ENCODE measurements at places on chromosomes 4 and X.

- no peak for DNase-seq
Observed at GRCh38 chrX:10512741-10513140, 107.6 kb downstream of the MID1 start.

DNA sequence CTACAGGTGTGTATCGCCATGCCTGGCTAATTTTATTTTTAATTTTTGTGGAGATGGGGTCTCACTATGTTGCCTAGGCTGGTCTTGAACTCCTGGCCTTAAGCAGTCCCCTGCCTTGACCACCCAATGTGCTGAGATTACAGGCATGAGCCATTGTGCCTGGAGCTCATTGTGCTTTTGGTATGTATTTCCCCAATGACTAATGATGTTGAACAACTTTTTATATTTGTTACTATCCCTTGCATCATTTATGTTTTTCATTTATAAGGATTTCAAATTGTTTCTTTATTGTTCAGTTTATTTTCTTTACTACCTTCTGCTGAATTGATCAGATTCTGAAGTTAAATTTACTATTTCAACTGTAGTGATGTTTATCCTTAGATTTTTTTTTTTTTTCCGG lies 199.7 kb downstream of the CEP135 start:
- DNase-seq, result no peak

- no peak for DNase-seq
Observed at GRCh38 chr4:152956650-152957436, 20.7 kb downstream of the FHDC1 start.

GRCh38 chr4:107854356-107855022 lies 29.8 kb downstream of the SGMS2 start:
- no peak for DNase-seq

- no peak for DNase-seq
Observed at GRCh38 chrX:115018944-115019343, 1.5 kb upstream of the IL13RA2 start.

- DNase-seq, result no peak
Observed at GRCh38 chr4:4867375-4868039, 8.0 kb downstream of the MSX1 start.

DNA sequence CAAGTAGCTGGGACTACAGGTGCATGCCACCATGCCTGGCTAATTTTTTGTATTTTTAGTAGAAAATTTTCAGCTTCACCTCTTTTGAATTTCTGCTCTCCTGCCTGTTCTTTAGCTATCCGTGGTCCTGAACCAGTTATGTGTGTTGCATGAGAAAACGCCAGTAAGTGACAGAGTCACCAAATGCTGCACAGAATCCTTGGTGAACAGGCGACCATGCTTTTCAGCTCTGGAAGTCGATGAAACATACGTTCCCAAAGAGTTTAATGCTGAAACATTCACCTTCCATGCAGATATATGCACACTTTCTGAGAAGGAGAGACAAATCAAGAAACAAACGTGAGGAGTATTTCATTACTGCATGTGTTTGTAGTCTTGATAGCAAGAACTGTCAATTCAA lies 13.9 kb downstream of the ALB start:
- DNase-seq, result no peak

DNA sequence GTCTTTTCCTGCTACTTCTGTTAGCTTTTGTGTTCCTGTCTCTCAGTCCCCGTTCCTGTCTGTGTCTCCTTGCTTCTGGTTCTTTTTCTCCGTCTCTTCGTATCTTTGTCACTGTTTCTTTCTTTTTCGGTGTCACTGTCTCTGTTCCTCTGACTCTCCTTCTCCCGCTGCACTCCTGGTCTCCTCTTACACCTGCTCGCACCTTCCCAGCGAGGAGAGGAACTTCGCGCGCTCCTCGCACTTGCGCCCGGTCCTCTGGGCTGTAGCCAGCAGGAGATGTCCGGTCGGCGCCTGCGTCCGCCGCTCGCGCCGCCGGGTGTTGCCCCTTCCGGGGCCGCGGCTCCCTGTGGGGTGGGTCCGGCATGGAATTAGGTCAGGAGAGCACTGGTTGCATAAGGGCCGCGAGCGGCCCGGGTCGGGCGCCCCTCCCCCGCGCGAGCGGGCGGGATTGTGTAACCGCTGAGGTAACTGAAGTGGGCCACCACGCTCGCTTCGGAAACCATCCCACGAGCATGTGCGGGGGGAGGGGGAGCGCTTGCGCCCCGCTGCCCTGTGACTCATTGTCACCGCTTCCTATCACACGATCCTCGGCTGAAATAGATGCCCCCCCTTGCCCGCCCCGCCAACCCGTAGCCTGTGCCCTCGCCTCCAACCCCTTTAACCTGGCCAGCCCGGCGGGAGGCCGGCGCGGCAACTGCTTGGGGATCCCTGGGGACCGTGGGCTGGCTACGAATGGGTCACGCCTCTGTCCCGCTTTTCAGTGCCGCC lies 1.6 kb downstream of the LONRF3 start:
- peak; percentile 35 for DNase-seq

GRCh38 chrX:1700757-1701156 lies 85.9 kb downstream of the ASMT start:
- DNase-seq, result no peak

GRCh38 chr4:28548594-28548993 lies 1688.0 kb downstream of the STIM2 start:
- no peak for DNase-seq

DNA sequence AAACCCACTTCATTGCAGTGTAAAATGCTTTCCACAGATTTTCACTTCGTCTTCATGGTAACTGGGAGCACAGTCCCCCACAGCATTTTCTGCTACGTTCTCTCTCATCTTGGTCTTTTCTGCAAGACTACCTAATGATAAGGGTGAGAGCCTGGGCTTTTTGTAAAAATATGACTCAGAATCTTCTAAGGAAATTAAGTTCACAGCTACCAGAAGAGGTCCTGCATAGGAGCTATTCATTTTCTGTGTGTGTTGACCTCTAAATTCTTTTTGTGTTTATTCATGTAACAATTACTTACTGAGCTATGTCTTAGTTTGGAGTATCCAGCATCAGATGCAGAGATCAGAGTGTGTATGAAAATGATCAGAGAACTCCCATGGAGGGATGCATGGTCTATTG lies 192.2 kb downstream of the CPEB2 start:
- no peak for DNase-seq

DNA sequence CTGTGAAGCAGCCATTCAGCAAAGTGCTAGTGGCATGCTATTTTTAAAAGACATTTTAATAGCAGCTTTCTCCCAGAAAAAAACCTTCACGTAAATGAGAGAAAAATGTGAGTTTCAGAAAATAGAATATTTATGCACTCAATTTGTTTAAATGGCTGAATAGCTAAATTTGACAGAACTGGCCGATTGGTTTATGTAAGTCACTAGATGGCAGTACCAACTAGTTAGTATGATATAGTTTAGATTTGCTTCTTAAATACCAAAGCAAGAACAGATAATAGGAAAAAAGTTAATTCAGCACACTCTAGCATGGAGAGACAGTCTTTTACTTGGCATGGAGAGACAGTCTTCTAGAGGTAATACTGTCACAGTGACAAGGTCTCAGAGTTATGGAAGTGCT lies 250.1 kb downstream of the SNCA start:
- DNase-seq, result no peak

GRCh38 chrX:101009090-101009489 lies 39.6 kb downstream of the ARL13A start:
- no peak for DNase-seq

GRCh38 chrX:93591398-93591797 lies 82.0 kb downstream of the NAP1L3 start:
- no peak for DNase-seq

- no peak for DNase-seq
Observed at GRCh38 chr4:112099701-112100297, 45.5 kb upstream of the FAM241A start.

DNA sequence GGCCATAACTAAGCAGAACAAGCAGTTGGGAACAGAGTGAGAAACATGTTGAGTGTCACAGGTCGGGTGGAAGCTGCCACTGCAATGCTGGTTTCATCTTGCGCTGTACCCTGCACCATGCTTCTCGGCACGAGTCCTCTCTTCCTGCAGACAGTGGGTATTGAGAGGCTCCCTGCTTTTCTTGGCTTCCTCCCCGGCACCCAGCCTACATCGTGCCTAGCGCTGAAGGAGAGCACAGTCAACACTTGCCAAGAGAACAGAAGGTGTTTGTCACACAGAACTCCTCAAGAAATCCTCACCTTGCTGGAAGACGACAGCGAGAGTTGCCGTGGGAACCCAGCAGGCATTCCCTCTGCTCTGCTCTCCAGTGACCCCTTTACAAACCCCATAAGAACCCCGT lies 53.6 kb downstream of the EVC2 start:
- no peak for DNase-seq

- no peak for DNase-seq
Observed at GRCh38 chr4:175622887-175623286, 189.2 kb downstream of the GPM6A start.

GRCh38 chr4:72357908-72358307 lies 211.1 kb downstream of the ADAMTS3 start:
- DNase-seq, result no peak

GRCh38 chr4:54227256-54228055 lies 1.6 kb upstream of the PDGFRA start:
- DNase-seq, result no peak

DNA sequence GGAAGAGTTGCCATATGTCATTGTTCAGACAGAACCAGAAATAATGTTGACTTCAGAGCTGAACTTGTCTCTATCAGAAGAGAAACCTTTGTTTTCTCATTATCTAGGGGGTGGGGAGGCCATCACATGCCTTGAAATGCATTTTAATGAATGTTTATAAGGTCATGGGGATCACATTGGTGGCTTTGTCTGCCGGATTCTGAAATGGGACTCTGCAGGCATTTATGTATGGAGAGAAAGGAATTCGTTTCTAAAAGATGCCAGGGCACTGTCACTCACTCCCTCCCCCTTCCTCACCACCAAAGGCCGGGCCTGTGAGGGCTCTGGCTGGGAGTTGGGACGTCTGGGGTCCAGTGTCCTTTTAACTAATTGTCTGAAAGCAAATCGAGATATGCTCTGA lies 102.2 kb downstream of the MAMLD1 start:
- no peak for DNase-seq

DNA sequence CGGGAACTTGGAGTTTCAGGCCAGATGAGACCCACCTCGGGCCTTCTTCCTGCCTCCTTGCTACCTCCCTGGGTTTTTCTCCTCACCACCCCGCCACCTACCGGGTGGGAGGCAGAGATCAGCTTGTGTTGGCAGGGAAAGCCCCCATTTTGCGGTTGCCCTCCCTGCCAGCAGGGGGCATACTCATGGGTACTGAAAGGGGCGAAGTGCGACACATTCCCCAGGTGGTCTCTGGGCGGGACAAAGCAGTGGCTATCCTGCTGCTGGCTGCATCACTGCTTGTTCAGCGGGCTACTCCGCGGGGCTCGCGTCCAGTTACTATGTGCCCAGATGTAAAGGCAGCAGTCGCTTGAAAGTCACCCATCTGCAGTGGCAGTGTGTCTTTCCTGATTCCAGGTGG lies 330.3 kb downstream of the PDHA2 start:
- no peak for DNase-seq

- DNase-seq, result no peak
Observed at GRCh38 chrX:8801041-8801599, at the start of gene FAM9A. Gene FAM9A (minus strand): TSS chrX:8801383. CDS start chrX:8800171, 1,212 bp downstream.

GRCh38 chr4:73583666-73584065 lies 36.6 kb downstream of the RASSF6 start:
- DNase-seq, result no peak
